ENCODE measurements at places on chromosomes 5 and 9. TPM values are rescaled to one million over a fixed set of nuclear protein-coding genes. Genes with fewer than 3 reads are reported as not detected.

Gene IFNB1
- total RNA-seq = not detected

GRCh38 chr9:107158321-107158720 is 124.8 kb upstream of the RAD23B start:
- no peaks in the 10 kb centered on the region for H3K36me3 ChIP-seq
- no peaks in the 10 kb centered on the region for H3K27me3 ChIP-seq
- no peaks in the 10 kb centered on the region for H3K4me1 ChIP-seq
- no peak overlapping the region for H3K27ac ChIP-seq
- DNase-seq = no peak

DNA sequence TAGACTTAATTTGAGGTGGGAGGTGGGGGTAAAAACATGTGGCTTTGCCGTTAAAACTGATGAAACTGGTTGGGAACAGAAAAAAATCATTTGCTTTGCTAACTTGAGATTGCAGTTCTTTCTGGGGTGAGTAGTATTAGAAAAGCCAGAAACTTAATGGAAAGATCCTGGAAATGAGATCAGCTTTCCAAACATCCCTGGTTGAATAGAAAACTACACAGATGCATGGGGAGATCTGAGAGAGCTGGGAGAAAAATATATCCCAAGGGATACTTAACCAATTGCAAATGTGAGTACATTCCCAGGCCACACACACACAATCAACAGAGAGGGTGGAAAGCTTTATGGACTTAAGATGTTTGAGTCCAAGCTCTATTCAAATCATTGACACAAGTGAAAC is 222.3 kb downstream of the YTHDC2 start:
- no peak overlapping the region for H3K27ac ChIP-seq
- no peak for DNase-seq
- H3K4me3 ChIP-seq = no peak overlapping the region

GRCh38 chr5:176550275-176550831 is 1.2 kb downstream of the CDHR2 start:
- no peak overlapping the region for H3K27ac ChIP-seq
- no peaks in the 10 kb centered on the region for H3K4me1 ChIP-seq
- no peak for DNase-seq
- no peaks in the 10 kb centered on the region for H3K36me3 ChIP-seq

DNA sequence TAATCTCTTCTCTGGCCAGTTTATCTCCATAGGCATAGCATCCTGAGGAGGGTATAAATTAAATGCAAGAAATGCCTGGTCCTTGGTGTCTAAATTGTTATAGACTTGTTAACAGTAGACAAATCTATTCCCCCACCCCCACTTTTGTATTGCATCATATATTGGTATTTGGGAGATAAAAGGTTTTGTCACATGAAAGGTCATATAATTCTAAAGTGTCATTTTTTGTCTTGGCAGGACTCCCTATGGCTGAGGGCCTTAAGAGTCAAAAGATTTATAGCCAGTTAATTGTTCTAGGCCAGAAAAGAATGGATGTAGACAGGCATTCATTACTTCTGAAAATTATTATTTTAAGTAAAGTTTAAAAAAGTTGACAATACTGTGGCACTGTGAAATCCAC is 90.3 kb upstream of the MOCS2 start:
- no peak for DNase-seq
- H3K4me3 ChIP-seq = no peak overlapping the region
- no peak overlapping the region for H3K27ac ChIP-seq
- no peaks in the 10 kb centered on the region for H3K27me3 ChIP-seq
- no peaks in the 10 kb centered on the region for H3K36me3 ChIP-seq
- H3K4me1 ChIP-seq = no peaks in the 10 kb centered on the region

DNA sequence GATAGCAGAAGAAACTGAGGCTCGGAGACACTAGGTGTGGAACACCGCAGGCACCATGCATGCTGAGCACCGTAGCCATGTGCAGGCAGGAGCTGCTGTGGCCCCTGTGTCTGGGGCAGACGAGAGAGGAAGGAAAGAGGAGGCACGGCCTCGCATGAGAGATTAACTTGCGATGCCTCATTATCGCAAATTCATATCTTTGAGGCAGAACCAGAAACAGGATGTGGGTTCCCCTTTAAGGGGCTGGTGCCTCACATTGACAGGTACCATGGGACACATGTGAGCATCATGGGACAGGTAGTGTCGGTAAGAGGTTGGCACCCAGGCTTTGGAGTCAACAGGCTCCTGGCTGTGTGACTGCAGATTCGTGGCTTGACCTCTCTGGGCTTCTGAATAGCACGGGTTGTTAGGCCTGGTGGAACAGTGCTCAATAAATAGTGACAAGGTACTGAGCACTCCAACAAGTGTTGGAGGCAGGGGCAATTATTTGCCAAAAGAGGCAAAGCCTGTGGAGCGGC is 40.8 kb downstream of the NAIF1 start:
- H3K4me1 ChIP-seq = no peaks in the 10 kb centered on the region
- no peak overlapping the region for H3K27ac ChIP-seq
- DNase-seq = no peak
- H3K27me3 ChIP-seq = no peaks in the 10 kb centered on the region
- no peak overlapping the region for H3K4me3 ChIP-seq
- no peaks in the 10 kb centered on the region for H3K36me3 ChIP-seq

Gene LRRTM2
- total RNA-seq = 0.07 TPM

Measured in heart right ventricle (tissue), 16 donors.